AG08395 (cell line): ENCODE measurements at places on chromosomes 2 and 18.

- no peak for DNase-seq
Observed at GRCh38 chr2:156907806-156908205, 349.7 kb upstream of the GALNT5 start.

DNA sequence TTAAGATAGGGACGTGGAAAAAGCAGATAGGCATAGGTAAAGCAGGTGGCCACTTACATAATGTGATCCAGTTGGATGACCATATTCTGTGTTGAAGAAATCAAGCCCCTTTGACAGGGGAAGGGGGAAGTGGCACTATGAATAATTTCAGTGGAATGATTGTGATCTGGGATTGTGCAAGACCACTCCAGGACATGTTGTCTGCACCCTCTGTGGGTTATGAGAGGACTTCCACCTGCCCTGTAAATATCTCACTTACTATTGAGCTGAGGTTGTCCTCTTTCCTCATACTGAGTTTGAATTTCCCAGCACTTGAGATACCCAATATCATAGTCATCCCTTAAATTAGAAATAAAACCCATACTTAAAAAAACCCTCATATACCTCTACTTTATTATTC is 220.7 kb downstream of the IRS1 start:
- DNase-seq, result no peak

DNA sequence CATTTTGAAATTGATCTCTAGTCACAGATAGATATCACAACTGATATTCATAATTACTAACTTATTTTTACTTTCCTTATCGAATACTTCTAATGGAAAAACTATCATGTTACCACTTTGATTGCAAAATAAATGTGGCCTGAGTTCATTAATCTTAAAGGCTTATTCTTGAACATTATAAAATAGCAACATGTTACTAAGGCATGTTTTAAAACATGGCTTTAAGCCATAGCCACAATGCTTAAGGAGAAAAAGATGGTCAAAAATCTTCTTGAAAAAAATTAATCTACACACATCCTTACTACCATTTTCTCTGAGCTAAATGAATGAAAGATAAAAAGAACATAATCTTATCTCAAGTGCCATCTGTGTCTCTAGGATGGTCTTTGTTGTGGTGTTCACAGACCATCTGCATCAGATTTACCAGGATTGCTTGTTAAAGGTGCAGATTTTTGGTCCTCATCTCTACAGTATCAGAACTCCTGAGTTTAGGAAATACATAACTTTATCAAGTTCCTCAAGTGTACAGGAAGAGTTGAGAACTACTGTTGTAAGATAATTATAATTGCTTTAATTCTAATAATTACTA is 15.3 kb downstream of the MTX2 start:
- DNase-seq, result no peak

DNA sequence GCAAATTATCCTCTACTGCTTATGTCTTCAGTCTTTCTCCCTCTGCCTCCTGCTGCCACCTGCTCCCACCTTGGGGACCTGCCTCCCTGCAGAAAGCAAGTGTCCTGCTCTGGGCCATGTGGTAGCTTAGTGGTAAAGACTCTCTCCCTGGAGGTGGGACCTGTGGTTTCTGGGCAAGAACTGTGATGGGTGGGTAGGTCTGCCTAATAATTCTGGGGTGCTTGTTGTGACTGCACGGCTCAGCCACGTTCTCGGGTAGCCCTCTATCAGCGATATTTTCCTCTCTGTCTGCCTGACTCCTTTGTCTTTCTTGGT is 16.4 kb upstream of the CD28 start:
- no peak for DNase-seq

GRCh38 chr2:28492282-28492681 is 3.6 kb upstream of the PLB1 start:
- no peak for DNase-seq

DNA sequence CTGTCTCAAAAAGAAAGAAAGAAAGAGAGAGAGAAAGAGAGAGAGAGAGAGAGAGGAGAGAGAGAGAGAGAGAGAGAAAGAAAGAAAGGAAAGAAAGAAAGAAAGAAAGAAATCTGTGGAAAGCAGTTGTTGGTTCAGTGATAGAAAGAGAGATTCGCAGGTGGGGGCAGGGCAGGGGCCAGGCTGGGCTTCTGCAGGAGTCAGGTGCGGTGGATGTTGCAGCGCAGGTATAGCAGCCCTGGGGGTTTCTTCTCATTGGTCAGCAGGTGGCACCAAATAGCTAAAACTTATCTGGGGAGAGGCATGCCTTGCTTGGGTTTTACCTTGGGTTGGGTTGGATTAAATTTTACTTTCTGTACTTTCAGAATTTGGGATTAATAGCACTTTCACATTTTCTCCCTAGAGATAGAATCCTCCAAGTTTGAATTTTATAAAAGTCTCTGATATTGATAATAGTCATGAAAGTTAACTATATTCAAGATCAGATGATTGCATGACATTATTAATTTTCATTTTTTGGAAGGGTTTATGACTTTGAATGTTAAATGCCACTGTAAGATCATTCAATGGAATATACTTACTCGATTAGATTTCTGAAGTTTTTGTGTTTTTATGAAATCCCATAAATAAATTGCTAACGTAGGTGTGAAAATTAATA is 66.6 kb downstream of the SPTBN1 start:
- DNase-seq, result no peak

DNA sequence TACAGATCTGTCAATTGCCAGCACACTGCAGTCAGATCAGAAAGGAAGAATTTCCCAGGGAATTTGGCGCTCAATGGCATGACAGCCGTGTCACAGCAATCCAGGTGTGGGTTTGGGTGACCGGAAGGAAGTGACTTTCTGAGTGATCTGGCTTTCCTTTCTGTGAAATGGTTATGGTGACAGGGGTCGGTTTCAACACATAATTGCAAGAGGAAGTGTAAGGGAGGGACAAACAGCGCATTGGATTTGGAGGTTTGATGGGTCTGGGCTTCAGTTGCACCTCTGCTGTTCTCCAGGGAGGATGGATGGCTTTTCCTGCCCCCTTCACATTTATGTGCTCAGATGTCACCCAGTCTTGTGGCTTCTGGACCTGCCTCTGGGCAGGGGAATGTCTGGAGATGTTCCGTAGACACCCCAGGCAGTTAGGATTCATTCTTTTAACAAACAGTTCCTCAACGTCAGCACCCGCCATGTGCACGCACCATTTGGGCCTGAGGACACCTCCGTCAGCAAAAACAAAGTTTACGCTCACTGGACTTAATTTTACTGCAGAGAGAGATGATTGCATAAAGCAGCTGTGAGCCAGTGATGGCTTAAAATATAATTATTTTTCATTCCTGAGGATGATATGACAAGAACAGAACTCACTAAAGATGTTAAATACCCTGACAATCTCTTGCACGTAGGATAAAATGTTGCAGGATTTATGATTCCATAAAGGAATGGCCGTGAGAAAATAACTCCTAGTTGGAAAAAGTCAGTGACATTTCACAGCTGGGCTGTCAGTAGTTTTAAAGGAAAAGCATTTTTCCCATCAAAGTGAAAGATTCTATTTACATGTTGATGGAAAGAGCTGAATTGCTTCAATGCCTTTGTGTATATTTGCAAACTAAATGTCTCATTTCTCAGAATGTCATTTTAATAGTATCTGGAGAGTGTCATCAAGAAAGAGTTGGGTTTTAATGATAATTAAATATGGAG is 36.9 kb downstream of the MBP start:
- no peak for DNase-seq

DNA sequence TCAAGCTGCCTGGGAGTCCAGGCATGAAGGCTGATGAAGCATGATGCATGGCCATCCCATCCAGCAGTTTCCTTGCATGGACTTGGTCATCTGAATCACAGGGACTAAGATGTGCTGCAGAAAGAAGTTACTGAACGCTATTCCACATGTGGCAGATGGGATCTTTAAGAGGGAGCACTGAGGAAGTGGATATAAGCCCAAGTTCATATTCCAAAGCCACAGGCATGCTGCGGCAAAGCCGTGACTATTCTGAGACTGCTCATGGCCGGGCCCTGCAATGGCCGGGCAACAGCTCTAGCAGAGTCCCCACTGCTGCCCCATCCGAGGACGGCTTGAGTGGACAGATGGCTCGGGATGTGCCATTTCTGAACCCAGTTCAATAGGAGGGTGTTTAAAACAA is 61.5 kb downstream of the STPG4 start:
- no peak for DNase-seq

- DNase-seq, result no peak
Observed at GRCh38 chr2:54409752-54410151, 46.4 kb upstream of the SPTBN1 start.

- DNase-seq, result no peak
Observed at GRCh38 chr18:24083550-24083949, 55.3 kb upstream of the CABYR start.

- no peak for DNase-seq
Observed at GRCh38 chr2:99852956-99853355, 289.4 kb downstream of the AFF3 start.

- DNase-seq, result no peak
Observed at GRCh38 chr2:30261695-30262211, 30.4 kb downstream of the LBH start.

GRCh38 chr18:52903857-52904256 is 563.9 kb downstream of the DCC start:
- peak; percentile 1 for DNase-seq

- DNase-seq, result no peak
Observed at GRCh38 chr2:239225371-239225851, 175.4 kb downstream of the HDAC4 start.

GRCh38 chr2:96116424-96116878 is at the start of gene ADRA2B:
Gene ADRA2B, minus strand, starts transcription at chr2:96116571. Its CDS starts 422 bp downstream, at chr2:96116149.
- DNase-seq, result no peak

GRCh38 chr2:79964966-79965365 is 339.6 kb downstream of the LRRTM1 start:
- no peak for DNase-seq

DNA sequence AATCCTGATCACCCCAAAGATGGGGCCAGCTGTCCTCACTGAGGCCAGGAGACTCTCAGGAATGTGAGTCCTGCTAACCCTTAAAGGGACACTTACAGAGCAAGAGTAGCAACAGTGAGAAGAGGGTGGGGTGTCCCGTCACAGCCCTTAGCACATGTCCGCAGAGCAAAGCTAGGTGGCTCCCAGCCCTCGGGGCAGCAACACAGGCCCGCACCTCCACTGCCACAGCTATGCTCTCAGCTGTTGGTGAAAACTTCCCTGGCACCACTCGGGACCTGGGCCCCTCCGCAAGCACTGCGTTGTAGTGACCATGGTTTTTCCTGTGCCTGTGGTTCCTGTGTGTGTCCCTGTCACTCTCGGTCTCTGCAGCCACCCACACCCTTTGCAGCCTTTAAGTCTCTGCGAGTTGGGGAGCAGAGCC is 76.4 kb upstream of the UXS1 start:
- DNase-seq, result no peak

DNA sequence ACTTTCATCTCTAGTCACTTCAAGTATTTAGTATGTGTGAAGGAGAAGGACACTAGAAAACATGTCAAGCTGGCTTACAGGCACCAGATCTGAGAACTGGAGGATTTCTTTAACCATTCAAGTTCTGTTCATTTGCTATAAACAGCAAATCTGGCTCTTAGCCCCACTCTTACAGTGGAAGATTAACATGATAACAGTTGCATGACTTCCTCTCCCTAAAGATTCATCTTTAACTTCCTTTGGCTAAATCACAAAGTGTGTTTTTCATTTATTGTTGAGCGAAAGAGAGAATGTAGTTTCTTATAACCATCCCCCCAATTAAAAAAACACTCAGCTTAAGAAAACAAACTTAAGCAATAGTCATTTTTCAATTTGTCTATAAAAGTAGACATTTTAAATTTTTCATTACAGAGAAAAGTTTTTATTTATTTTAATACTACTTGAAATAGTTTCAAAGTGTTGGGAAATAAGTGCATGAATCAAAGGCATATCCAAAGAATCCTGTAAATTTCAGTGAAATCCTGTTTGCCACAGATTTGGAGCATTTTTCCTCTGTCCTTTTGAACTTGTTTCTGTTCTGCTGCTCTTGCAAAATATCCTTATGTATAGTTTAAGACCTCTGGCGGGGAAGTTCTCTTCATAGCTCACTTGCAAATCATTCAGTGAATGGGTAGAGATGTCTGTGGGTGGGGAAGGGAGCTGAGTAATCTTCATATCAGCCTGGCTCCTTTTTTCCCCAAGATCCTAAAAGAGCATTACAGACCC is 241.0 kb upstream of the RBBP8 start:
- DNase-seq, result peak; percentile 38

DNA sequence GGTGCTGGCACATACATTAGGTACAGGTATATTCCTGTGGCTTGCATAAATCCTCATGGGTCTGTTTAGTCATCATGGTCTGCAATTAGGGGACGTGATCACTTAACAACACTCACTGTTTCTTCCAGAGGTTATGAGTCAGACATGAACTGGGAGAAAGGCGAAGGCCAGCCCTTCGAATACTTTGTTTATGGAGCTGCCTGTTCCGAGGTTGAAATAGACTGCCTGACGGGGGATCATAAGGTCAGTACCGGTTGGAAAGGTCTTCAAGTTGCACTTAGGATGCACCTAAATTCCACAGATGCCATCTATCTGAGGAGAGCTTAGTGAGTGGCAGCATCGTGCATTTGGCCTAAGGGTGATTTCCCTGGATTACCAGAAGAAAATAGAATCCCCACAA is 76.9 kb downstream of the AOX1 start:
- DNase-seq, result peak; percentile 26

GRCh38 chr2:62660582-62661262 is 44.8 kb upstream of the EHBP1 start:
- peak; percentile 72 for DNase-seq

DNA sequence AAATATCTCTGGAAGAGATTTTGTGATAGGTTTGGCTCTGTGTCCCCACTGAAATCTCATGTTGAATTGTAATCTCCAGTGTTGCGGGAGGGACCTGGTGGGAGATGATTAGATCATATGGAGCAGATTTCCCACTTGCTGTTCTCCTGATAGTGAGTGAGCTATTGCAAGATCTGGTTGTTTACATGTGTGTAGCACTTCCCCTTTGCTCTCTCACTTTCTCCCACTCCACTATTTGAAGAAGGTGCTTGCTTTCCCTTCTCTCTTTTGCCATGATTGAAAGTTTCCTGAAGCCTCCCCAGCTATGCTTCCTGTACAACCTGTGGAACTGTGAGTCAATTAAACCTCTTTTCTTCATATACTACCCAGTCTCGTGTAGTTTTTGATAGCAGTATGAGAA is 97.0 kb upstream of the FN1 start:
- no peak for DNase-seq

DNA sequence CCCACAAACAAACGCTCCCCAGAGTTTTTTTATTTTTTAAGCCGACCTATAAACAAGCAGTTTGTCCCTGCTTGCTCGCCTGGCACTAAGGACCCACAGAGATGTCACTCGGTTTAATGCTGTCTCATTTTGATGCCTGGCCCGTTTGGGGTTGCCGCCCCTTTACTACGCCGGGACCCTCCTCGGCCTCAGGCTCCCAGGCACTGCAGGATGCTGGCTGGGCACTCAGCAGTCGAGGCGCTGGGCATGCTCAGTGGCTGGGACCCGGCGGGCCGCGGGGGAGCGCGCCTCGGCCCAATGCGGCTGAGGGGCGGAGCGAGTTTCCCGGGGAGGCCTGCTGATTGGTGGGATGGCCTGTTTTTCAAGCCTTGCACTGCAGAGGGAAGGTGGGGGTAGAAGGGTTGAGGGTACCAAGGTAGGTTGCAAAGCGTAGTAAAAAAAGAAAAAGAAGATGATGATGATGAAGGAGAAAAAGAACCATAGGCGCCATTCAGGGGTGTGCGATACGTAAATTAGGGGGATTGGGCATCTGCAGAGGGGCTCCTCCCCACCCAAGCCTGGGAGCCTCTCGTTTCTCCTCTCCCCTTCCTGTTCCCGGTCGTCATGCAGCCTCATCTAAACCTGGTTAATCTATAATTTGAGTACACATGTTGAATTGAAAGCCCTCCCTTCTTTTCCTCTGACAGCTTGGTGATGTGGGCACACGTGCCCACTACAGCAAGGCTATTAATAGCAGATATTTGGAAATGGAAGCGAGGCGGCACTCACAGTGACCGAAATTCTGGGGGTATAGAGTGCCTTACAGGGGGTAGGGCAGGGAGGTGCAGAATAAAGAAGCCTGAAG is 1.5 kb upstream of the IRS1 start:
- DNase-seq, result peak; percentile 81
